Brain pericyte (primary cell): ENCODE measurements at places on chromosomes 2 and 18.

- no peak for DNase-seq
These were observed 53.2 kb upstream of the SLC4A10 start for GRCh38 chr2:161571051-161571429.

- no peak for DNase-seq
These were observed 87.4 kb downstream of the STK39 start for GRCh38 chr2:168159754-168160585.

GRCh38 chr2:123303731-123304130 lies 721.4 kb upstream of the CNTNAP5 start:
- no peak for DNase-seq

GRCh38 chr2:44107086-44107740 lies 61.5 kb upstream of the PPM1B start:
- no peak for DNase-seq

GRCh38 chr2:110113961-110114591 lies 1.5 kb downstream of the MALL start:
- DNase-seq: no peak

GRCh38 chr2:20638646-20639430 lies 12.1 kb downstream of the HS1BP3 start:
- DNase-seq: no peak

DNA sequence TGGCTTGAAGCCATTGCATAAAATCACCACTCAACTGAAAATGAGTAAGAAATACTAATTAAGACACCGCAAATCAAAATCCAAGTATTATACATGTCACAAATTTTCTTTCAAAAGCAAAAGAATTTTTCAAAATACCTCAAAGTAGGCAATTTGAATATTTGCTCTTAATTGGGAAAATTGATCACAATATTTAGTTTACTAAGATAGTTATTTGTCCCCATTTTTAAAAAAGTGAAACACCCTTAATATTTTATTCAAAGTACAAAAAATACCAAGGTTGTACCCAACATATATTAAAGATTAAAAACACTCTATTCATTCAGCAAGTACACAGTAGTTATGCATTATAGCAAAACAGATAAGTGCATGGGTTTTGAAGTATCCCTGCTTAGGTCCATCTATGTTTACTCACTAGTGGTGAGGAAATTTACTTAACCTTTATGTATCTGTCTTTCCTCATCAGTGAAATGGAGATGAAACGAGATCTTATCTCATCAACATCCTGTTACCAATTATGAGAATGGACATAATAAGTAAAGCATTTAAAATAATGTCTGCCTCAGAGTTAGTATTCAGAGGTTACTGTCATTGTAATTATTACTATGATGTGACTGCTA lies 35.1 kb downstream of the VPS54 start:
- no peak for DNase-seq

DNA sequence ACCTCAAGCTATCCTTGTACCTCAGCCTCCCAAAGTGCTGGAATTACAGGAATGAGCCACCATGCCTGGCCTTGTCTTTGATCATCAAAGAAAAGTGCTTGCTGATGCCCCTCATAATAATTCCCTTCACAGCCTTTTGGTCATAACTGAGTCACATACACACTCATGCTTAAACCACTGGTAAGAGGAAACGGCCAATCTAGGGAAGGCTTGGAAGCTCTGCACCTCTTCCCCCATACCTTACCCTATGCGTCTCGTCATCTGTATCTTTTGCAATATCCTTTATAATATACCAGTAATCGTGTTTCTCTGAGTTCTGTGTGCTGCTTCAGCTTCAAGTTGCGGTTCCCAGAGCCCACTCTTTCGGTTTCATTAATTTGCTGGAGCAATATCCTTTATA lies 4.8 kb upstream of the RNF138 start:
- DNase-seq: no peak

DNA sequence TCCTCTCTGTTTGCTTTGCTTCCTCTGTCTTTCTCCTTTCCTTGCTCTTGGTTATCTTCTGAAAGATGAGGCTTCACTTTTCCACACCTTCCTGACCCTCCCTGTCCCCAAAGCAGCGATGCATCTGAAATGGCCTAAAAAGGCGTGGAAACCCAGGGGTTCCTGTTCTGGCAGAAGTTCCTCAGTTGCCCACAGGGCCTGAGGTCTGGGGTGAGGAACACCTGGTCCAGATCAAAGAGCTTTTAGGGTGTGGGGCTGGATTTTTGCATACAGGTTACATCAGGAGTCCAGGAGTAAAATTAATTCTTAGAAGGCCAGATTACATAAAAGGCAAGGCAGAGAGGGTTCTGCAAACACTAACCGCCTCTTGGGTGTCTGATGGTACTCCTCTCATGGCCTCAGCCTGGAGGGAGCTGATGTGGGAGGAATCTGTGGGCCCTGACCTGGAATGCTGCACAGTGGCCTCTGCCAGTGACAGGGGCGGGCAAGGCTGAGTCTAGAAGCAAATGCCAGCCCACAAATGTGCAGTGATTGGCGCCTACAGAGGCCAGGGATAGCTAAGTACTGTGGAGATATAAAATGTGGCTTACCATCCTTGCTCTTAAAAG lies 41.8 kb downstream of the INPP4A start:
- DNase-seq: no peak

DNA sequence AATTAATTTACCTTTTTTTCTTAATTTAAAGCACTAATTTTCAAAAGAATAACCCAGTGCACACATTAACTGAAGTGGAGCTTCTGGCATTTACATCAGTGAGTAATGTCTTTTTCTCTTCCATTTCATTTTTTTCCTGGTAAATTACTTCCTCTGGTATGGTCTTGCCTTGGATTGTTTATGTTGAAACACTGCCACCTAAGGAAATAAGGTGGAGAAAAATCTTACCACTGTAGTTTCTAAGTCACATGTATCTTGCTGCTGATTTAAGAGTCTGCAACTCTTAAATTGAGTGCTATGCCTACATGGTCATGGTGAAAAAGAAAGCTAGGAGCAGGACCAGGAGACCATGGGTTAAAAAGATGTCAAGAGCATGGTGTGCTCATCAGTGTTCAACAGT lies 51.0 kb downstream of the TTC27 start:
- DNase-seq: no peak

GRCh38 chr2:34909992-34910705 lies 1311.0 kb upstream of the FAM98A start:
- DNase-seq: no peak

GRCh38 chr18:34203866-34204265 lies 20.8 kb downstream of the NOL4 start:
- no peak for DNase-seq
